ENCODE measurements at places on chromosomes 11 and 22.

DNA sequence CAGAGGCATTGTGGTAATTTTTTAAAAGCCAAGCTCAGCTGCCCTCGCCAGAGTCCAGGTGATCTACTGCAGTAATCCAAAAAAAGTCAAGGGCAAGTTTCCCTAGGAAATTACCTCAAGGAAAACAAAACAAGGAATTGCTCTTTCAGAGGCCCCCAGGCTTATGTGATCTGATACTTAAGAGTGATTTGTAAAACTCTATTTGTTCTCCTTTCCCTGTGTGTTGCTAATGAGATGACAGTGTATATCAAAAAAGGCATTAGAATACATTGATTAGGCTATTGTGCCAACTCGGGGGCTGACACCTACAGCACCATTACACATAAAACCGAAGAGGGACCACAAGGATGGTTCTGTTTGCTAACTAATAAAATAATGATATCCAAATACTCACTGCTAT is 44.5 kb upstream of the CHRM4 start:
- no peak for DNase-seq

- no peak for DNase-seq
Observed at GRCh38 chr11:63745304-63746170, 23.0 kb downstream of the ZFTA start.

DNA sequence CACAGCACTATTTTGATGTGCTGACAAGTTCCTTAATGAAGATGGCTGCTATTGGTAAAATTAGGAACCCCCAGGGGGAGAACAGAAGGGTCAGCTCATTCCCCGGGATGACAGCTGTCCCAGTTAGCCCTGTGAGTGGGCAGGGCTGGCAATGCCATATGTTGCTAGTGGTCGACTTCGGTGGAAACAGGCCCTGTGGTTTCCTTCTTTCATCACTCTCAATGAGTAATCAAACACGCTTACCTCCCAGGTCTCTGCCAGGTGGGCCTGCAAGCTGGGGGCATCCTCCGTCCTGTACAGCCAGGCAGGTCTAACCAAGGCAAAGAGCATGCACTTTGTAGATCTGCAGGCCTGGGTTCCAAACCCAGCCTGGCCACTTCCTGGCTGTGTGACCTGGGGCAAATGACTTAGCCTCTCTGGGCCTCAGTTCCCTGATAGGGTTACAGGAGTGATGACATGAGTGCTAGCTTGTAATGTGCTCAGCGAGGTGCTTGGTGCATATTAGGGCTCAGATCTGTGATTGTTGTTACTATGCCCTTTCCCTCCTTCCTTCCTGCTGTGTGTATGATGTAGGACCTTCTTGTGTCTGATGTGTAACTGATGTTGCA is 85.2 kb downstream of the TSPAN18 start:
- no peak for DNase-seq

DNA sequence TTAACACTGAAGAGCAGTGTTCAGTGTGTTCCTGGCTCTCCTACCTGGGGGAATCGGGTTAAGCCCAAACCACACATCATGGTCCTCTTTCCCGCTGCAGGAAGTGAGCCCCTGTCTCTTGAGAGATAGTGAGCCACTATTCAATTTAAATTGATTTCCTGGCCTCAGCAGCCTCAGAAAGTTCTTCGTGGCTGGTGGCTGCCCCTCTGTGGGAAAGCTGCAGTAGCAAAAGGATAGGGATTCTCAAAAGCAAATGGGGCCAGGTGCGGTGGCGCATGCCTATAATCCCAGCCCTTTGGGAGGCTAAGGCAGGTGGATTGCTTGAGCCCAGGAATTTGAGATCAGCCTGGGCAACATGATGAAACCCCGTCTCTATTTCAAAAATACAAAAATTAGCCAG is 49.1 kb upstream of the CD5 start:
- DNase-seq: no peak

GRCh38 chr11:111700162-111700561 is 66.0 kb downstream of the PPP2R1B start:
- no peak for DNase-seq

DNA sequence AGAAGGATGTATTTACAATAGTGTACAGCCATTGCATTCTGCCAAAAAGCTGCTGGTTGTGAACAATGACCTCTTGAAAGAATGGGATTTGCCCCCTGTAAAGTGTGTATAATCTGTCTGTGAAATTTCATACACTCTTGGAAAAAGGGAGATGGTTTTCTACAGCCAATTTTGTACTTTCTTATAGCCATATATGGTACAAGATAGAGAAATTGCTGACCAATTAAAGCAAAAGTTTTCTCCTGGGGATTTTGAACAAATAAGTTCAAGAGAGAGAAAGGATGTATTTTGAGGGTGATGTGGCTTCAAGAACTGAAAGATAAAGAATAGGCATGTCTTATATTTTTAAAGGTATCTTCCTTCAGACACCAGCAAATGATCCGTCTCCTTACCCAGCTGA is 211.0 kb downstream of the NAV2 start:
- no peak for DNase-seq

DNA sequence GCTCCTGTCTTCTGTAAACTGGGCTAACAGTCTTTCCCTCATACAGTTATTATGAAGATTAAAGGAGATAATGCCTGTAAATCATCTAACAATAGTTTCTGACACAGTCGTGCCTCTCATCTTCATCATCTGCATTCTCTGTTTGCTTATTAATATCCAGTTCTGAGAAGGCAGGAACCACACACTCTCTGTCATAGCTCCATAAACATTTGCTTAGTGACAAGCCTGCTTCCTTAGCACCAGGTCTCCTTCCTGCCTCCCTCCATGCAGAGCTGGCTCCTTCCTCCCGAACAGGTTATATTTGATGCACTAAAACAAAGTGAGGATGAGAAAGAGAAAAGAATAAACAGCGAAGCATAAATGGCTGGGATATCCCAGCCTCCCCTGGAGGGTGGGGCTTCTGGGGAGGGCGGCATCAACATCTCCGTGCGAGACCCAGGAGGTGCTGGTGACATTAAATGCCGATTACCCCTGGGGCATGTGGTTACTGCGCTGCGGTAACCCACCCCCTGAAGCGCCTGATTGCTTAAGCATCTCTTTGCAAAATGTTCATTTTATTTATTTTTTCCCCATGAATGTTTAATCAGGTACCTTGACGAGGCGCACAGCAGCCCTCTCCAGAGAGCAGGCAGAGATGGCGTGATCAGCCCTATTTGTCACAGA is 404.9 kb downstream of the NXPE2 start:
- DNase-seq: peak; percentile 35

DNA sequence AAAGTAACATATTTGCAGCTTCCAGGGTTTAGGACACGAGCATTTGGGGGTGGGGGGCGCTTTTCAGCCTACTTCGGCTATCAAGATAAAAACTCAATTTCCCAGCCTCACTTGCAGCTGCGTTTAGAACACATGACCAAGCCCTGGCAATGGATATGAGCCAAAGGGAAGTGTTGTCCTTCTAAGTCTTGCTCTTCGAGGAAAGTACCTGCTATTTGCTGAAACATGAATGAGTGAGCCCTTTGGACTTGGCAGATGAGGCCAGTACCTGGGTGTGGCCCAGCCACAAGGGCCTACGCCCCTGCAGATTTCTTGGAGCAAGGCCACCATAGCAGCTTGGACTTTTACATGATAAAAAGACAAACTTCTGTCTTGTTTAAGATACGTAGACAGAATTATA is 60.2 kb upstream of the SORL1 start:
- DNase-seq: no peak

DNA sequence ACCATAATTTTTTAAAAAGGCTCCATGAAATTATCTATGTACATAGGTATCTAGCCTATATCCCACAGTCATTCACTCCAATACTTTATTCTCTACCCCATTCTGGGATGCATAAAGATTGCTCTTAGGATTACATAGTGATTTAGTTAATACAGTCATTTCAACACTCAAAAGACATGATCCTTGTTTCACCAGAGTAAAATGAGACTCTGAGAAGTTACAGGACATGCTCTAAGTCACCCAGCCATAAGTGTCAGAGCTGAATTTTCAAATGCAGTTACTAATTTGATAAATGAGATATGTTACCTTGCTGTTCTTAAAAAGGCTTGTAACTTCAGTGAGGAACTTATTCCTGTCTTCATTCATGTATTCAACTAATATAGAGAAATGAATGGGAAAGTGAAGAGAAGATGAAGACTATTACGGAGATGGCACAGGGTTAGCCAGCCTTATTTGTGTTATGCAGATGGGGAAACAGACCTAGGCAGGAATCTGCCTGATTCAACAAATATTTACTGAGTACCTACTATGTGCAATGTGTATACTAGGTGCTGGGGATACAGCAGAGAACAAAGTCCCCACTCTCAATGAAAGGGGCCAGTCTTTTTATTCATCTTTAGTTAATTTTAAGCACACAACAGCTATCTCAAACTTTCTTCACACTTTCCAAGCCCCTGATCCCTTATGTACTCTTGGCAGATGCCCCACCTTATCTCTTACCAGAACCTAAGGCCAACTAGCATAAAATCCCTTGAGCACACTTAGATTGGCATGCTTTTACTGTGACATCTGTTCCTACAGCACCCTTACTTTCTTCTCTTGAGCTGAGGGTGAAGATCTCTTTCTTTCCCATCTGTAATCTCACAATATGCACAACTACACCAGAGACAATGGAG is 21.6 kb downstream of the MAPK1 start:
- DNase-seq: no peak

GRCh38 chr11:94134651-94135512 is 6.2 kb downstream of the PANX1 start:
- DNase-seq: no peak

DNA sequence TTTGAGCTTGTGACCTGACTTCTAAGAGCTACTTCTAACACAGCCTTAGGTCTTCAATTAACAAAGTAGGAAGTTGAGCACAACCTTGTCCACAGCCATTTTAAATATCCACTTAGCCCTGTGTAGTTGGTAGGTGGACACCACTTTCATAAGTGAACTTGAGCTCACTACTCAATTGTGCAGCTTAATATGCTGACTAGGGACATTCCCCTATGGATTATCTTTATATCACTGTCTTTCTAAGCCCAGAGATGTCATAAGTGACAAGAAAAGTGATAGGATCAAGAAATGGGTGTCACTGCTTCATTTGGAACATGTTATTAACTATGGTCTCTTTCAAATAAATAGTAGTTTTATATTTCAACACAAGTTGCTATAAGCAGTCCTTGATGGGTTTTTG is 4.0 kb upstream of the ATP5MG start:
- DNase-seq: no peak

DNA sequence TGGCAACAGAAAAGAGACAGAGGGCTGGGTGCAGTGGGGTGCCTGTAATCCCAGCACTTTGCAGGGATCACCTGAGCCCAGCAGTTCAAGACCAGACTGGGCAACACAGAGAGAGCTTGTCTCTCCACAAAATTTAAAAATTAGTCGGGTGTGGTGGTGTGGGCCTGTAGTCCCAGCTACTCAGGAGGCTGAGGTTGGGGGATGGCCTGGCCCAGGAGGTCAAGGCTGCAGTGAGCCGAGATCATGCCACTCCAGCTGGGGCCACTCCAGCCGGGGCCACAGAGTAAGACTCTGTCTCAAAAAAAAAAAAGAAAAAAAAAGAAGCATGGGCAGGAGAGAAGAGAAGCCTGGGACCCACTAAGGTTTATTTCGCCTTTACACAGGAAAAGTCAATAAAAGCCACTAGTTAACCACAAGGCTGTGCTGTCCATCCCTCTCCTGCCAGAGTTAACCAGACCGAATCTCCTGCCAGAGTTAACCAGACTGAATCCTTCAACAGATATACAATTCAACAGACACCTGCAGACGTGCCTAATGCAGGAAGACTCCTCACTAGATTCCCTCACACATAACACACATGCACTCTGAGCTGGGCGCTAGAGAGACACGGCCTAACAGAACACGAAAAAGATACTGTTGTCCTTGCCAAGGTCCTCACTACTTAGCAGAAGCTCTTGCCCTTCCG is 29.8 kb downstream of the MICAL3 start:
- DNase-seq: no peak

- DNase-seq: no peak
Observed at GRCh38 chr22:50702821-50703725, 30.4 kb downstream of the SHANK3 start.

GRCh38 chr11:12865863-12866595 is 143.1 kb upstream of the RASSF10 start:
- DNase-seq: no peak

DNA sequence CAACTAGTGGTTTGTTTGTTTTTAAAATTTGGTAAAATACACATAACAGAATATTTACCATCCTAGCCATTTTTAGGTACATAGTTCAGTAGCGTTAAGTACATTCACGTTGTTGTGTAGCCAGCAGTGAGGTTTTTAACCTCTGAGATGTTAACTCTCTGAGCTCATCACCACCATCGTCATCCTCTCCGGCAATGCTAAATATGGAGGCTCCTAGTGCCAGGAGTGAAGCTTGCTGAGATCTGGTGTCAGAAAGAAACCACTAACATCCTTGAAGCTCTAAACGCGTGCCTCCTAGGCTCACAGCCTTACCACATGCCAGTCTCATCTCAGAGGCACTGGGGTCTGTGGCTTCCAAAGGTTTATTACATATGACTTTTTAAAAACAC is 330.2 kb upstream of the B3GAT1 start:
- DNase-seq: no peak

DNA sequence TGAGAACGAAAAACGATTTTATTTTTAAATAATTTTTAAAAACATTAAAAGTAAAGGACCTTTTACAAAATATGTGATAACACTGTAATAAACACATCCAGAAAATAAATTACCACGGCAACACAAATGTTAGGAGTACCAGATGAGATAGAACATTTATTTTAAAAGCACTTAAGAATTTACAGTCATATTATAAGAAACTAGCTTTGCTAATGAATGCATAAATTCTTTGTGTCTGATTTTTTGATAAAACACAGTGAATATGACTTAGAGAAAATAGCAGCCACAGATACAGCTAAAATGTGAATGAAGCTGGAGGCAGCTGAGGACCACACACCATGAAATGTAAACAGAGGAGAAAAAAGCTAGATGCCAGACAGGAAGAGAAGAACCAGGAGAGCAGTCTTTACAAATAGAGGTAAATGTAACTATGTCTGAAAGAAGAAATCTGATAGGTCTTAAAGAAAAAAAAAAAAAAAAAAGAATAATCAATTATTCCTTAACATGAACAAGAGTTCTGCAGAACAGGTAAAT is 14.6 kb downstream of the CCDC34 start:
- DNase-seq: no peak

DNA sequence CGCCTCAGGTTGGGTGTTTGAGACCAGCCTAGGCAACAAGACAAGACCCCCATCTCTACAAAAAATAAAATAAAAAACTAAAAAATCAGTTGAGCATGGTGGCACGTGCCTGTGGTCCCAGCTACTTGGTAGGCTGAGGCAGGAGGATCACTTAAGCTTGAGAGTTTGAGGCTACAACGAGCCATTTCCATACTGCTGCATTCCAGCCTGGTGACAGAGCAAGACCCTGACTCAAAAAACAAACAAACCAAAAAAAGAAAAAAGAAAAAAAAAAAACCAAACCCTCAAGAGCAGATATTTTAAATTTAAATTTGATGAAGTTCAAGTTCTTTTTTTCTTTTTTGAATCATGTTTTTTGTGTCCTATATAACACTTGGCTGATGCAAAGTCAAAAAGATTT is 7.2 kb upstream of the CCDC83 start:
- no peak for DNase-seq

DNA sequence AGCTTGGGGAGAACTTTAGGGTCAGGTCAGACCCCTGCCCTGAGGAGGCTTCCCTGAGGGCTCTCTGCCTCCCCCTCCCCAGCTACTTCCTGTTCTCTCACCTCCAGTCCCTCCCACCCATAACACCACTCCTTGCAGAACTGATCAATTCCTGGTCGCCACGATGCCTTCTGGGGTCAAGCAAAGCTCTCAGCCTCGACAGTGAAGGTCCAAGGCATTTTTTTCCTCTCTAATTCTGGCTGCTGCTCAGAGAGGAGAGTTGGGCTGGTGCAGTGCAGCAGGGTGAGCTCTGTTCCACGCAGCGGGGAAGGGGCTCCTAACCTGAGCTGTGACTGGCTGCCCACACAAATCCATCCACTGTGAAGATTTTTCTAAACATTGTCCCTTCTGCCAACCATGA is 628.4 kb downstream of the BRD1 start:
- no peak for DNase-seq
